ENCODE measurements at places on chromosomes 7 and 10.

- DNase-seq, result no peak
Observed at GRCh38 chr10:74437822-74438221, 286.8 kb downstream of the ADK start.

- DNase-seq, result no peak
Observed at GRCh38 chr10:59771162-59771807, 18.0 kb upstream of the MRLN start.

DNA sequence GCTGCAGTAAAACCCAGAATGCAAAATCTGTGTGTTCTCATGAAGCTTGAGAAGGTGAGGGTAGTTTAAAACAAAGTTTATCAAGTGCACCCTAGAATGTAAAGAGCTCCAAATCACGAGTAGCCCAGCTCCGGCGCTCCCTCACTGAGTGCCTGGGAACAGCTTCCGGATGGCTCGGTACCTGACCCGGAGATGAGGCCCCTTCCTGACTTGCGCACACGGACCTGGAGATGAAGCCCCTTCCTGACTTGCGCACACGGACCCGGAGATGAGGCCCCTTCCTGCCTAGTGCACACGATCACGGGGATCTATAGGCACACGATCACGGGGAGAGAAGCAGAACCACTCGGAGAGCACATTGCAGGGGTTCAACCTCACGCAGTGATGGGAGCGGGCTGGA, 322.1 kb upstream of the RNF32 start:
- no peak for DNase-seq

DNA sequence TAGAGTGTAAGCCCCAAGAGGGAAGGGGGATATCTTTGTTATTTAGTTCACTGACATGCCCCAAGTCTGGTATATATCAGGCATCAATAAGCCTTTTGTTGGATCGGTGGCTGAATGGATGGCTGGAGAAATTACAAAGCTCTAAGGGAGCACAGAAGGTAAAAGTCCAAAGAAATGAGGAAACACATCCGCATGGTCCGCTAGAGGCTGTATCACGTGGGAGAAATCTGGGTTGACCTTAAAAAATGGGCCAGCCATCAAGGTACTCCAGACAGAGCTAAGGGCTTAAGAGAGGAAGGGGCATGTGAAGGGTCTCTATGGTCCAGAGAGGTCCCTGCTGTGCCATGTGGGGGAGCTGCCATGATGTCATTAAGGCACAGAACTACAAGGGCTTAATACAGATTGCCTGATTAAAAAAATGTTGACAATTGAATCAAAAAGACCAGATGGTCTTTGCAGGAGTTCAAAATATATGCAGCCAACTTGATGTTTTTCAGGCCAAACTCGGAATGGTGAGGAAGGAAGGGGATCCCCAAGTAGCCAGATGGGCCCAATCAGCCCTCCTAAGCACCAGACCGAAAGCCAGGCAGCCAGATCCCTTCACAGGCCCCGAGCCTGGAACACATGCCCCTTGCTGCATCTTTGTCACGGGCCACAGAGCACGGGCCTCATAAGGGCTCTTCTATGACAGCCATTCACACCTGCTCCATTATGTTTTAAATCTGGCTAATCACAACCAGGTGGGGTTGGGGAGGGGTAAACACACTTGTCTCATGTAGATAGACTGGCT, 31.9 kb downstream of the SCRN1 start:
- DNase-seq, result no peak

DNA sequence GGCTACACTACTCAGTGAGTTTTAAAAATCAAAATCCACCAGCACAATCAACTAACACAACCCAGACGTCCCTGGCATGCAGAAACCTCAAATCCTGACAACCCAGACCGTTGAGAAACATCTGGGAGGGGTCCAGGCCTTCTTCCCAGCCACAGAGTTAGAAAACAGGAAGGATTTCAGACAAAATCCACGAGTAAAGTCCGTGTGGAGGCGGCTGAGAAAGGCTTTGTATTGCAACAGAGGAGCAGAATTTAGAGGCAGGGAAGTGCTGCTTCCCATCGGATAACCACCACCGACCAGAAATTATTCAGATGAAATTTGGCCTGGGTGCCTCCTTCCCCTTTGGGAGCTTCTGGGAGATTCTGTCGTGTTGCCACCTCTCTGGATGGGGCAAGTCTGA, 61.5 kb downstream of the TNS3 start:
- no peak for DNase-seq

DNA sequence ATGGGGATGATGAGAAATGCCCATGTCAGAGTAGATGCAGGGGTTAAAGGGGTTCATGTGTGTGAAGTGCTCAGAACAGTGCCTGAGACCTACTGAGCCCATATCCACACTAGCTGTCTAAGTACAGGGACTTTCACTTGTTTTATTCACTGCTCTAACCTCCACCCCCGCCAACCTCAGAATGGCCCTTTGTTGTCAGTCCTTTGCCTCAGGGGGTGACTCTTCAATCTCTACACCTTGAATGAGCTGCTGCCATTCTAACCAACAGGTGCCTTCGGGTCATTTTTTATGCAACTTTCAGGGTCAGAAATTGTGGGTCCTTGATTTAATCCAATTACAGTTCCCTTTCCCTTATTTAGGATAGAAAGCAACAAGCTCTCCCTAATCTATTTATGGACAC, 26.2 kb downstream of the VSTM4 start:
- DNase-seq, result no peak

- no peak for DNase-seq
Observed at GRCh38 chr7:139821349-139822105, 7.5 kb upstream of the TBXAS1 start.

- no peak for DNase-seq
Observed at GRCh38 chr10:132385389-132385667, 11.7 kb upstream of the PWWP2B start.

- DNase-seq, result no peak
Observed at GRCh38 chr10:28785018-28785417, 107.7 kb downstream of the BAMBI start.

DNA sequence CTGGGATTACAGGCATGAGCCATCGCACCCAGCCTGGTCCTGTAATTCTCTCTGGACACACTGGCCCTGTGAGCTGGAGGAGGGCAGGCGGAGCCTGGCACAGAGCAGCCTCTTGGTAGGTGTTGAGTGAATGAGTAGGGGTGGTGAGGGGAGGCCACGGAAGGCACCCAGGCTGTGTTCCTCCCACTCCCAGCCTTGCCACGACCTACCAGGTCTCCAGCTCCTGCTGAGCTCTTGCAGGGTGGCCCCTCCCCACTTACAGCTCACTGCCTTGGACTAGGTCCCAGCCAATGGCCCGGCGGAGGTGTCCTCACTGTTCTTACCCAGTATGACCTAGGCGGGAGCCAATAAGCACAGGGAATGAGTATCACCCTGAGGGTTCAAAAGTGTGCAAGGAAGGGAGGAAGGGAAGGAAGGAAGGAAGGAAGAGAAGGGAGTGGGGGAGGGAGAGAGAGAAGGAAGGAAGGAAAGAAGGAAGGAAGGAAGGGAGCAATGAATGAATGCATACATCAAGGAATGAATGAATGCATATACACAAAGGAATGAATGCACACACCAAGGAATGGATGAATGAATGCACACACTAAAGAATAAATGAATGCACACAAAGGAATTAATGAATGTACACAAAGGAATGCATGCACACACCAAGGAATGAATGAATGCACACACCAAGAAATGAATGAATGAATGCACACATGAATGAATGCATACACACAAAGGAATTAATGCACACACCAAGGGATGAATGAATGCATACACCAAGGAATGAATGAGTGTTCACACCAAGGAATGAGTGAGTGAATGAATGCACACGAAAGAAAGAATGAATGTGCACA, 45.5 kb downstream of the GTF2IRD1 start:
- DNase-seq, result no peak

GRCh38 chr10:22437620-22438588, 92.6 kb downstream of the SPAG6 start:
- no peak for DNase-seq

DNA sequence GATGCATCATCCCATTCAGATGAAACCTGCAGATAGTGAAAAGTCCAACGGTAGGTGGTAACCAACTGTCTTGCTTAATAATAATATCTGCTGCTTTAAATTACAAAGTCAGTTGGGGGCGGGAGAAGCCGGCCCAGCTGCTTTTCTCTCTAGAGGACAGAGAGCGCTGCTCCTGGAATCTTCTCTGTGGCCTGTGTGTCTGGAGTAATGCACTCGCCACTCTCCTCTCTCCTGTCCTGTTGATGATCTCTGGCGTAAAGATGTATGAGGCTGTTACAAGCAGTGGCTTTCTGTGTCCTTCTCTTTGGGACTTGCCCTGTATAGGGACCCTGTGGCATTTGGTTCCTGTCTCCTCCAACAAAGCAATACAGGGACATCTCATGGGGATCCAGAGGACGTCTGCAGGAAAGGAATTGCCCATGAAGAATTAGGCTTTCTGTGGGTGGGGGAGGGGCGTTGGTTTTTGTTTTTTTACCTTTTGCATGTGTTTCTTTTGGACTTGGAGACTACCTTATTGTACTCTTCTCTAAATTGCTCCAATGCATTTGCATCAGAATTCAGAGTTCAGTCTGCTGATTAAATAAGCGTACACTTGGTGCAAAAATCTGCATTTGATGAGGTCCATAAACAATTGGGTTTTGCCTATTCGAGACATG, 231.6 kb downstream of the CELF2 start:
- DNase-seq, result no peak

DNA sequence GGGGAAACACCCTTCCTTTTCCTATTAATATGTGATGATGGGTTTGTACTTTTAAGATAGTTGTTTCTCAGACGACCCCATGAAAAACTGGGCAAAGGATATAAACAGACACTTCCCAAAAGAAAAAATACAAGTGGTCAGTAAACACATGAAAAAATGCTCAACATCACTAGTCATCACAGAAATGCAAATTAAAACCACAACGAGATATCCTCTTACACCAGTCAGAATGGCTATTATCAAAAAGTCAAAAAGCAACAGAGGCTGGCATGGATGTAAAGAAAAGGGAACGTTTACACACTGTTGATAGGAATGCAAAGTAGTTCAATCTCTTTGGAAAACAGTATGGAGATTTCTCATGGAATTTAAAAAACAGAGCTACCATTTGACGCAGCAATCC, 111.4 kb upstream of the ZEB1 start:
- no peak for DNase-seq

- DNase-seq, result no peak
Observed at GRCh38 chr10:114350751-114351150, 53.6 kb downstream of the AFAP1L2 start.

DNA sequence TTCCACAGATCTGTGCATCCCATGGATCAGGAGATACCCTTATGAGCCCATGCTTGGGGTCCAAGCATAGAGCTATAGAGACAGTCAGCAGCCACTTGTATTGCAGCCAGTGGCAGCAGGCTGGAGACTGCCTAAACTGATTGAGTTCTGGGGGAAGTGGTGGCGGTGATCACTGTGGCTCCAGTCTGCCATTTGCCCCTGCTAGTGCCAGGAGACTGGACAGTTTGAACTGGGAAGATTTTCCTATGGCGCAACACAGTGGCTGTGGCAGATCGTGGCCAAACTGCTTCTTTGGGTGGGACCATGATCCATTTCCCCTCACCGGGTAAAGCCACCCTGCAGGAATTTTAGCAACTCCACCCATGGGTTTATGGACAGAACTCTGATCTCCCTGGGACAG, 679.7 kb upstream of the SEMA3D start:
- no peak for DNase-seq

DNA sequence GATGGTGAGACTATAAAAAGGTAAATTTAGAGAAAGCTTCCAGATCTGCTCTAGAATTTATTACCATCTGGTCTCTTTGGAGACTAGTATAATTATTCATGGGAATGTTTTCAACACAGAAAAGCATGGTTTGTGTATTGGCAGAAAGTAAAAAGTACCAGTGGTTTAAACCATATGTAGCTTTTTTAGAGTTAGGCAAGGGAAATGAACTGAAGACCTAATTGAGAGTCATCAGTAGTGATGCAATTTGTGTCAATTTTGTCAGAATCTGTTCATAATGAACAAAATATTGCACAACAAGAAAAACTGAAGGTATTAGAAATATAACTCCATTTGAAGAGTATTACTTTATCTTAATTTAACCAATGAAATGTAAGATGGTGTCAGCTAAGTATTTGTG, 181.4 kb downstream of the ADK start:
- DNase-seq, result no peak

DNA sequence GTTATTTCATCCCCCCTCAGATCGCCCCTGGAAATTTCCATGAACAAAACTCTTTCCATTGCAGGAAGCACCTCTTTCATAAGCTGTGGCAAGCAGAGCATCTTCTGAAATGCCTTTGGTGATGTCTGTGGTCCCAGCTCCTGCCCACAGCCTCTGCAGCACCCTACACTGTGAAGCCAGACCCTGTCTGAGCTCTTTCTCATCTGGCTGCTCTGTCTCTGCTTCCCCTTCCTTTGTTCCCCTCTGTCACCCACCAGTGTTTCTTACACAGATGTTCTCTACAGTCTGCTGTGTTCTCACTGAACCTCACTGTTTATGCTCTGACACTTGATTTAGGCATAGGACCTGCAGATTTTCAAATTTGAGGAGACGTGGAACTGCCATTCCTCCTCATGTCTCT, 1.9 kb upstream of the TAS2R39 start:
- no peak for DNase-seq

- no peak for DNase-seq
Observed at GRCh38 chr10:45602082-45602730, 70.4 kb downstream of the ZFAND4 start.

DNA sequence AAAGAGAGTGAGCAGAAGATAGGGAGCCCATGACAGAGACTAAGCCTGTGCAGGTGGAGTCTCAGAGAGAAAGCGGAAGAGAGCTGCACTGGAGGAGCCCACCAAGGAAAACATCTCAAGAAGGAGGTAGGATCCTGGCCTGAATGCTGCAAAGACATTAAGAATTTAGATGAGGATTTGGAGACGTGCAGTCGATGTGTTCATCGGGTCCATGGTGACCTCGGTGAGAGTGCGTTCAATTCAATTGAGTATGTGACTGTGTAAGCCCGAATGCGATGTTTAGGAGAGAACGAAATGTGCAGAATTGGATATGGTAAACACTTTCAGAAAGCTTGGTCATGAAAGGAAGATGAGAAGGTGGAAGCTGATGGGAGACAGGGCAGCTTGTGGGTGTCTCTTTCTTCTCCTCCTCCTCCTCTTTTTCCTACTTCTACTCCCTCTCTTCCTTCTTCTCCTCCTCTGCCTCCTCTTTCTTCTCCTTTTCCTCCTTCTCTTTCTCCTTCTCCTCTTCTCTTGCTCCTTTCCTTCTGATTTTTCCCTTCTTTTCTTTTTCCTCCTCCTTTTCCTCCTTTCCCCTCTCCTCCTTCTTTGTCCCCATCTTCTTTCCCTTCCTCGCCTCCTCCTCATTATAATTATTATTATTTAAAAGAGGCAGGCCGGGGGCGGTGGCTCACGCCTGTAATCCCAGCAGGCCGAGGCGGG, 276.0 kb downstream of the RPS24 start:
- no peak for DNase-seq

- DNase-seq, result no peak
Observed at GRCh38 chr10:47010036-47010435, 98.8 kb downstream of the PTPN20 start.

- no peak for DNase-seq
Observed at GRCh38 chr10:19877466-19878255, 61.4 kb downstream of the PLXDC2 start.

DNA sequence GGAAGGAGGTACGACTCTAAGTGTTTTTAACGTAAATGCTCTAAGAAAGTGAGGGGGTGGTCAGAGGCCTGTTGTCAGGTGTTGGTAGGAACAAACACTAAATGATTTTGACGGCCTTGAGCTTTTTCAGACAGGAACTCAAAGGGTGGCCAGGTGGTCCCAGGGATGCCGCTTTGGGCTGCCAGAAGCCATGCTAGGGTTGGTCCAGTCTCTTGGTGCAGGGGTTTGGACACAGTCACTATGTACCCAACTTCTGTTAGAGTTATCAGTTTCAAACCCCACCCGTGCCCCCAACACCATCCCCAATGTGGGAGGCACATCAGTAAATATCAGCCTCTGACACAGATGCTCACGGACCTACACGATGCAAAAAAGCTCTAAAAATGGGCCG, 9.3 kb downstream of the ATP6V0E2 start:
- DNase-seq, result no peak
